Activated CD8-positive, alpha-beta T cell treated with anti-CD3 and anti-CD28 coated beads, Interleukin-2, amount 10 ng/mL, durations not matched to agents 7 days and 5 days (primary cell): ENCODE measurements at places on chromosomes 4 and X. TPM values are rescaled to one million over a fixed set of nuclear protein-coding genes. Genes with fewer than 3 reads are reported as not detected.

GRCh38 chr4:4689694-4690440, 148.0 kb upstream of the STX18 start:
- DNase-seq: no peak

GRCh38 chr4:10535912-10536311, 78.7 kb upstream of the ZNF518B start:
- DNase-seq: no peak

DNA sequence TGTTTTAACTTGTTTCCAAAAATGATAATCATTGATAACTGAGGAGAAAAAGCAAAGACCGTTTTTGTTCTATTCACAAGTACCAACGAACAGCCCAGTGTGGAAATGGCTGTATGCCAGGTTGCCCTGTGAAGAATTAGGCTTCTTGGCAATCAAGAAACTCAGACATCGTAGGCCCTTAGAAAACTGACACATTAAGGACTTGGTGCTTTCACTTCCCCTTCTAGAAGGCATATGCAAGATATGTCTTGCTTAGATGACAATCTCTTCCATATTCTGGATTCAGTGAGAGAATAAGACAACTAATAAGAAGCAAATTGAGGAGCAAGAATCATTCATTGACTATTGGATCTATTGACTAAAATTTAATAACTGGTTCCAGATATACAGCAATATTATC, 56.6 kb downstream of the ANAPC10 start:
- DNase-seq: no peak

GRCh38 chr4:87669373-87669772, 19.3 kb downstream of the DMP1 start:
- DNase-seq: no peak

- no peak for DNase-seq
Observed at GRCh38 chrX:116436358-116436816, at the start of gene SLC6A14. Gene SLC6A14, plus strand, starts transcription at chrX:116436606. Its CDS starts 104 bp downstream, at chrX:116436710.

DNA sequence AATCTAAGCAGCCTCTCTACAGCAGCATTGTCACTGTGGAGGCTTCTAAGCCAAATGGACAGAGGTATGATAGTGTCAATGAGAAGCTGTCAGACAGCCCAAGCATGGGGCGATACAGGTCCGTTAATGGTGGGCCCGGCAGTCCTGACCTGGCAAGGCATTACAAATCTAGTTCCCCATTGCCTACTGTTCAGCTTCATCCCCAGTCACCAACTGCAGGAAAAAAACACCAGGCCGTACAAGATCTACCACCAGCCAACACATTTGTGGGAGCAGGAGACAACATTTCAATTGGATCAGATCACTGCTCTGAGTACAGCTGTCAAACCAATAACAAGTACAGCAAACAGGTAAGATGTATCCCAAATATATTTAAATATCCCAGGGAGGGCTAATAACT, 4.1 kb downstream of the PCDH7 start:
- DNase-seq: no peak

DNA sequence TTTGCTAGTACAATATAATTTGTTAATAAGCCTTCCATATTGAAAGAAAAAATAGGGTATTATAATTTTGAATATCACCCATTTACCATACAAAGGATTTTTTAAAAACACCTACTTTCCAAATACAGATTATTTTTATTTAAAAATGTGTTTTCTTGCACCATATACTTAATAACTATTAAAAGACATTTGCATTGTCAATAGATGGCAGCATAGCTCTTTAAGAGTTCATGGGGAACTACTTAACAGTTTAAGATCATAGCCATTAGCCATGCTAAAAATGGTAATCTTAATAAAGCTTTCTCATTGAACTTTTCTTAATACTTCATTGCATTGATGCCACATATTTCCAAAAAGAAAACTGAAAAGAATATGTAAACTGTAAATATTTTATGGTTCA, 1995.9 kb downstream of the C4orf33 start:
- DNase-seq: no peak

DNA sequence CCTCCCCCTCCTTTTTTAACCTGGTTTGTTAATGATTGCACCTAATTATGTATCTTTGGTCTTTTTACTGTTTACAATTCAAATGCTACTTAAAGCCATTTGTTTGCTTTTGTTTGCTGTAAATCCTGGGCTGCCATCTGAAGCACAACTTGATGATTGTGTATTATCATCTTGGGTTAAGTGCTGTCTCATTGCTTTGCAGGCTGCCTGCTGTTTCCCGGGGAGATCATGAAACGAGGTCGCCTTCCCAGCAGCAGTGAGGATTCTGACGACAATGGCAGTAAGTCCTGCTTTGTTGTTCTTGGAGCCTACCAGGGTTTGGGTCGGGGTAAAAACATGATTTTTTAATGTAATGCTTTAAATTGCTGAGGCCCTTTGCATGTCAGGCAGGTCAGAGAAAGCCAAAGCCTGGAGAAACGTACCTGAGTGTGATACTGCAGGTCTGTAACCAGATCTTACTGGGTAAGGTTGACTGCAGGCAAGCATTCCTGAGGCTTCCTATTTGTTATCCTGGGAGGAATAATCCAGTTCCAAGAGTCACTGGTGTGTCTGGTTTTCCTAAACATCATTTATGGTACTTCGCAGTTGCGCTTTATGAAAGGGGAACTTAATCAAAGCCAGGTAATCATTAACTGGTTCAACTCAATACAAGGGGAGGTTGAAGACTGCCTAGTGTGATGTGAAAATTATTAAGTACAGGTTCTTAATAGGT, 22.2 kb downstream of the JADE1 start:
- DNase-seq: no peak

DNA sequence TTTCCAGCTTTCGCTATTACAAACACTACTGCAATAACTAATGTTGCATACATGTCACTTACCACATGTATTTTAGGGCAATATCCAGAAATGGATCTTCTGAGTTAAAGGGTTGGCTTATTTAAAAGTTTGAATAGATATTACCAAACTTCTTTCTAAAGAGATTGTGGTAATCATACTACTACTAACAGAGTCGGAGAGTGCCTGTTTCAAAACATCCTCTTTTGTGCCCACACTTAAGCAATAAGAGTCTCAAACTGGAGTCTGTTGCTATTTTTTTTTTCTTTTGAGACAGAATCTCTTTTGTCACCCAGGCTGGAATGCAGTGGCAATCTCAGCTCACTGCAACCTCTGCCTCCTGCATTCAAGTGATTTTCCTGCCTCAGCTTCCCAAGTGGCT, 35.8 kb downstream of the FGFBP1 start:
- DNase-seq: no peak

DNA sequence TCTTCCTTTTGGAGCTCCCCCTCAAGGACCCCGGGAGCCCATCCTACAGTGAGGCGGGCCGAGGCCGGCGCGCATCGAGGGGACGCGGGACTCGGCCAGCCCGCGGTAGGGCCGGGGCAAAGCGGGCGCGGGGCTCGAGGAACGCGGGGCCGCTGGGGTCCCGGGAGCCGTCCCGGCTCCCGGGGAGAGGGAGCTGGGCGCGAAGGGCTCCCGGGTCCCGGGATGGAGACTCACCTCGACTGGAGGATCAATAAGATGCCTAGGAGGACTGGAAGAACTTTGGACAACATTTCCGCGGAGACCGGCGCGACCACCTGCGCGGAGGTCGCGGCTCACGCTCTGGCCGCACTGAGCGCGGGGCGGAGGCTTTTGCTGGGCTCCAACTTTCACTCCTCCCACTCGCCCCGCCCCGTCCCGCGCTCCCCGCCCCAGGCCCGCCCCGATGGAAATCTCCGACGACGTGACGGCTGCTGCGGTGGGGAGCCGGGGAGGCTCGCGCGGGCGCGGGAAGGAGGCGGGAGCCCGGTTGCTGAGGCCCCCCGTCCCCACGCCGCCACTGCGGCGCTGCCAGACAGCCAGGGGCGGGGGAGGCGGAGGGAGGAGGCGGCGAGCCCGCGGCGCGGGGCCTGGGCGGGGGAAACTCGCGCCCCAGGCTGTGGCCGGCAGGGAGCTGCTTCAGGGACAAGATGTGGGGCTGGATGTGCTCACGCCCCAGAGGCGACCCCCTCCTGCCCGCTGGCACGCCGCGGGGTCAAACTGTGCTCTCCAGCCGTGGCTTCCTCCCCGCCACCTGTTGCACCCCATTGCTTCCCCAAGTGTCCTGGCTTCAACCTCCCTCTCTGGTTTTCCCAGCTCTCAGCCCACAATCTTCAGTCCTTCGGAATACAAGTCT, at the start of gene GABRE:
TSS of gene GABRE (minus strand) at position 341 of the 892 bp plus-strand sequence. CDS start at position 290, 51 bp downstream.
- DNase-seq: no peak

GRCh38 chrX:13263560-13264251, 56.1 kb downstream of the ATXN3L start:
- DNase-seq: no peak

DNA sequence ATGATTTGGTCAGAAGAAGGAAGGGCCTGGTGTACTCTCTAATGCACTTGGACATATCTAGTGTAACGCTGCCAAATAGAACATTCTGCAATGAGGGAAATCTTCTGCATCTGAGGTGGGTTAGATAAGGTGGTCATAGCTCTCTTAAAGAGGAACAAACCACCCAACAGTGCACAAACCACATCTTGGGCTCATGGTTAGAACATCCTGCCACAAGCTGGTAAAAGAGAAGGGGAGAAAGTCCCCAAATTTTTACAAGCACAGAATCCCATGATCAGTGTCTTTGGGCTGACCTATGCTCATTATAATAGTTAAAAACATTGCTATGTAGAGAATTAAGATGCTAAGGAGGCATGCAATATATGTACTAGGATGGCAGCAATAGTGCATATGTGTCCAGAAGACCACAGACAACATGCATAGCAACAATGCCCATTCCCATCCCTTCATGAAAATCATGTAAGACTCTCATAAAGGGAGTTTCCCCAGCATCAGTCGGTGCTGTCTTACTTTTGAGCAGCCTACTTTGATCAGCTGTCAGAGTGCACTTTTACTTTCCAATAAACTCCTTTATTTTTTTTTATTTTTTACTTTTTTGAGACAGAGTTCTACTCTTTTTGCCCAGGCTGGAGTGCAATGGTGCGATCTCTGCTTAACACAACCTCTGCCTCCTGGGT, 99.7 kb upstream of the SLC7A11 start:
- peak; percentile 44 for DNase-seq

DNA sequence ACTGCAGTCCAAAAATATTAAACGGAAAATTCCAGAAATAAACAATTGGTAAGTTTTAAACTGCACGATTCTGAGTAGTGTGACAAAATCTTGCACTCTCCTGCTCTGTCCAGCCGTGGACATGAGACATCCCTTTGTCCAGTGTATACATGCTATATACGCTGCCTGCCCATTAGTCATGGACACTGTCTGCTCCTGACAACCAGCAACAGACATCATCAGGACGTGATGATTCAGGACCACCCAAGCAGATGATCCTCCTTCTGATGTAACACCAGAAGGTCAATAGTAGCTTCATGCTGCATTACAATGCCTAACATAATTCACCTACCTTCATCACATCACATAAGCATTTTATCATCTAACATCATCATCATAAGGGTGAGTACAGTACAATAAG, 36.3 kb downstream of the ATRX start:
- DNase-seq: no peak

The VEGFC gene
- not detected for total RNA-seq

The PRDM5 gene
- 0.05 TPM for total RNA-seq

The PLXNB3 gene
- 0.83 TPM for total RNA-seq

The PRR32 gene
- total RNA-seq: not detected

The MAGEA9B gene
- total RNA-seq: not detected

The SHISA3 gene
- total RNA-seq: 0.76 TPM

The LONRF3 gene
- 0.23 TPM for total RNA-seq

The OPRPN gene
- not detected for total RNA-seq
